ENCODE measurements at places on chromosomes 1 and 21.

GRCh38 chr1:206465951-206466350 is 4.3 kb upstream of the IKBKE start:
- no peak for DNase-seq

DNA sequence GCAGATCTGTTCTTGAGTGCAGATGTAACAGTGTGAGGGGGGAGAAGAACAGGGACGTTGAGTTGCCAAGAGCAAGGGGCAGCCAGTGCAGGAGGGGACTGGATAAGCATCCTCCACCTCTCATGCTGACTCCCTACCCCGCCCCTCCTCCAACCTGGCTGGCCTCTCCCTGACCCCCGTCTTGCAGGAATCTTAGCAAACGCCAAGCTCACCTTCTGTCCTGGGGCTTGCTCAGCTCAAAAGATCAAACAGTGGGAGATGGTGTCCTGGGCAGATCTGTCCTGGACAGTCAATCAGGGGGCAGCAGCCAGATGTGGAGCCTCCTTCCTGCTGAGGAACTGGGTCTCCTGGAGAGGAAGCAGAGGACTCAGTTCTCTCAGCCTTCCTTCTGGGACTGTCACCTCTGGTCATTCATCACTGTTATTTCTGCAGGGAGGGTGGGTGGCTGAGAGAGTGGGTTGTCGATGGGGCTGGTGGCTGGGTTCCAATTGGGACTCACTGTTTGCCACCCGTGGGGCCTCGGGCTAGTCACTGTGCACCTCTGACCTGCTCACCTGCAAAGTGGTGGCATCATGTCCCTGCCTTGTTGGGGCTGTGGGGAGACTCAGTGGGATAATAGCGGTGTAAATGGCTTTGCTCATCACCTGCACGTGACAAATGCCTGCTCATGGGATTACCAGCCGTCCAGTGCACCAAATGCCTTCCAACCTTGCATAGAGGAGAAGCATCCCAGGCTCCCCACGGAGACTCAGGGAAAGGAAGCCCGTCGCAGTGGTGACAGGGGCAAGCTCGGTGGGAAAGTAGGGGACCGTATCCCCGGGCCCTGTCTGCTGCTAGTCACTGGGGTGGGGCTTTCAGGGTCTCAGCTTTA is 154.4 kb downstream of the PTPRU start:
- DNase-seq, result no peak

GRCh38 chr21:34544032-34544496 is 32.1 kb upstream of the KCNE1 start:
- no peak for DNase-seq

DNA sequence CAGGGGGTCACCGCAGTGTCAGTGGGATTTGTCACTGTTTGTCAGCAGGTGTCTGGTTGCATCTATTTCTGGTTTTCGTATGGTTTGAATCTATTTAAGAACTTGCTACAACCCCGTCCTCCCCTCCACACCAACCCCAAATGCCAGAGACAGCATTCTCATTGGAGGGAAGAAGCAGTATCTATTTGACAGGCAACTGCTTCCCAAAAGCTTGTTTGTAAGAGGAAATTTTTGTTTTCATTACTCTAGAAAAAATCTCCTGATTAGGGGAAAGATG is 54.4 kb downstream of the NR5A2 start:
- no peak for DNase-seq

- peak; percentile 64 for DNase-seq
Observed at GRCh38 chr1:156295391-156295947, at the start of gene GLMP. Gene GLMP, minus strand, starts transcription at chr1:156295679. Its CDS starts 34 bp downstream, at chr1:156295645.

DNA sequence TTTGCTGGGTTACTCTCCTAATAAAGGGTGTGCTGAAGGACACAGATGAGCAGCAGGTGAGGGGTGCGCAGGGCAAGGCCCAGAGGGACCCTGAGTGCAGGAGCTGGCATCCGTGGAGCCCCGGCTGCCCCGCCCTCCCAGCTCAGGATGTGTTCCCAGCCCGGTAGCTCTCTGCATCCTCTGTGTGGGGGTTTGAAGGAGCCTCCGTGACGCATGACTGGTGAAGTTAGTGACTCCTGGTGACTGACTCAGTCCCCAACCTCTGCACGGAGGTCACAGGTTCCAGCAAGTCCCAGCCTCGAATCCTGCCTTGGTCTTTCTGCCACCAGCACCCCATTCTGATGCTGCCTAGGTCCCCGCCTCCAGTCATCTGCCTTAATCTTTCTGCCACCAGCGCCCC is 21.6 kb upstream of the TSPEAR start:
- DNase-seq, result no peak

- no peak for DNase-seq
Observed at GRCh38 chr1:19640363-19641316, 3.5 kb upstream of the NBL1 start.

DNA sequence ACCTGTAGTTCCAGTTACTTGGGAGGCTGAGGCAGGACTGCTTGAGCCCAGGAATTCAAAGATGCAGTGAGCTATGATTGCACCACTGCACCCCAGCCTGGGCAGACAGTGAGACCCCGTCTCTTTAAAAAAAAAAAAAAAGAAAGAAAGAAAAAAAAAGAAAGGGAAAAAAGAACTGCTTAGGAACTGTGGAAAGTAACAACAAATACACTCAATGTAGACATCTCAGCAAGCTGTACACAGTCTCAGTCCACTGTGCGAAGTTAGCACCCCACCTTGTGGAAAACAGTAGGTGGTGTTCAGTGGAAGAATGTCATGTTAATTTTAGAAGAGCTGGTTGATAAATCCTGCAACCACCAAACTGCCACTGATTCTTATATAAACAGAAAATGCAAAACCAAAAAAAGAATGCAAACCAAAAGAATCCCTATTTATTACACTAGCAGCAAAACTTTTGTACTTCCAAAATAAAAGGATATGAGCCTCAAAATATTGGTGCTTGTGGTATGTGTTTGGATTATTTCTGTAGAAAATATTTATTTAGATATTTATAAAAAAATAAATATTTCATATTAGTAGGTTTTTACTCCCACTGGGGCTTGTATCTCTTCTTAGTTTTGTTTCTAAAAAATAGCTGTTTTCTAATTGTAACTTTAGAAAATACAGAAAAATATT is 31.1 kb downstream of the ALG14 start:
- DNase-seq, result peak; percentile 73

DNA sequence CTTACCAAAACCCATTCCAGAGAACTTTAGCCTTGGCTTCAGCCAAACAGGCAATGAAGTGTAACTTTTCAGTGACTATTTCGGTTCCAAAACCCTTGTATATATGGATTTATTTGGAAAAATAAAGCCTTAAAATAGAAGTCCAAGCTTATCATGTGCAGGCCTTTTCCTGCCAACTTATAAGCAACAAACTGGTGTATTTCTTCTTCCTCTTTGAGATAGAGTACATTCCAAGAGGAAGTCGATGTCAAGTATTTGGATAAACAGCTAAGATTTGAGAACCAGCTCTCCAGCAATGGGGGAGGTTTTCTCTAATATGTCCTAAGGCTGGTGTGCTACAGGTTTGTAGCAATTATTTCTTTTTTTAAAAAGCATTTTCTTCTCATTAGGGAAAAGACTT is 407.8 kb downstream of the DUSP10 start:
- DNase-seq, result no peak

GRCh38 chr1:6779089-6779805 is 6.0 kb upstream of the CAMTA1 start:
- DNase-seq, result no peak

DNA sequence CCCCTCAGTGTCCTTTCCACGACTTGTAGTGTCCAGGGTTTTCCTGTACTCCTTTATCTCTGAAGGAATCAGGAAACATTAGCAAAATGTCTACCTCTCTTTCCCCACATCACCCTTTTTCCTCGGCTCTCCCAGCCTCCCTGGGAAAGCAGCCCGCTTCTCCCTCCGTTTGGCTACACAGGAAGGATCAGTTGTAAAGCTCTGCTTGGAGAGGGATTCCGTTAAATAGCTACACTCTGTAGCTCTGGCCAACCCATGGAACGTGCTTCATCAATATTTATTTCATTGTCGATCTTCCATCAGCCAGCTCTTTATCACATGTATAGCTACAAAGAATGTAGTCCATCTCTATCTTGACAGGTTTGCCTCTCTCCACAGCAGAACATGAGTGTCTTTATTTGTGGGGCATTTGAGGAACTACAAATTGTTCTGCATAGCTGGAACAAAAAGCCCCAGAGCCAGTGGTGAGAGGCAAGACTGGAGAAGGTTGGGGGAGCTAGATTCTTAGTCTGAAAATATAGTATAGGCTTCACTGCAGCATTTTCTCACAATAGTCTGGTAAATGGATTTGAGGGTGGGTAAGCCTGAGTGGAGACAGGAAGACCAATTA is 191.8 kb downstream of the SLC35F3 start:
- no peak for DNase-seq

DNA sequence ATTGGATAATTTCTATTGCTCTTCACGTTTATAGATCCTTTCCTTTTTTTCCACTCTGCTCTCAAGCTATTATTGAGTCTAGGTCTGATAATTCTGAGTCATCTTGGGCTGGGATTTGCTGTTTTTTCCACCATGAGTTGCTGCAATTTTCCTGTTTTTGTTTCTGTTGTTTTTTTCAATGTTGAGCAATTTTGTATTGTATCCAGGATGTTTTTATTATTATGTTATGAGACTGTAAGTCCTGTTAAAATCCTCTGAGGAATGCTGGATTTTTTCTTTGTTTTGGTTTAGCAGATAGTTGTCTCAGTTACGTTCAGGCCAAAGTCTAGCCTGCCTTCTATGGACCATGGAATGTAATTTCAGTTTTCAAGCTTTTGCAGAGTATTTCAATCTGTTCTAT is 13.0 kb upstream of the SLC35A3 start:
- no peak for DNase-seq

DNA sequence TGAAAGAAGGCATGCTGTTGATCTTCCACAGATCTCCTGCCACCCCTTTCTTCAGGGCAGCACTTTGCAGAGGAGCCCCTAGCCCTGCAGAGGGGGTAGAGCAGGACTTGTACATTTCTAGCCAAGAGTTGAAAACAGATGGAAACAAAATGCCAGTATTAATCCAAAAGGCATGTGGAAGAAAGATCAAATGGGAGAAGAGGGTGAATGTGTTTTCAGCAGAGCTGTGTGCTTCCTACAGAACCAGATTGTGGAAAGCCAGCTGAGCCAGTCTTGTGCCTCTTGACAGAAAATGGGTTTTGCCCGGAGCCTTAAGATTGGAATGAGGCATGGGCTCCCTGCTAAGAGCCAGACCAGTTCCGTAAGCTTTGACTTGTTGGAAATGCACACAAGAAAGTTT is 105.2 kb upstream of the TSPAN2 start:
- no peak for DNase-seq

- DNase-seq, result no peak
Observed at GRCh38 chr1:220921971-220922635, 42.9 kb downstream of the HLX start.

GRCh38 chr1:206691604-206692003 is 6.9 kb downstream of the MAPKAPK2 start:
- no peak for DNase-seq

- no peak for DNase-seq
Observed at GRCh38 chr1:228765168-228765946, 30.1 kb downstream of the RHOU start.

- DNase-seq, result no peak
Observed at GRCh38 chr1:223312705-223313414, 51.1 kb downstream of the SUSD4 start.

DNA sequence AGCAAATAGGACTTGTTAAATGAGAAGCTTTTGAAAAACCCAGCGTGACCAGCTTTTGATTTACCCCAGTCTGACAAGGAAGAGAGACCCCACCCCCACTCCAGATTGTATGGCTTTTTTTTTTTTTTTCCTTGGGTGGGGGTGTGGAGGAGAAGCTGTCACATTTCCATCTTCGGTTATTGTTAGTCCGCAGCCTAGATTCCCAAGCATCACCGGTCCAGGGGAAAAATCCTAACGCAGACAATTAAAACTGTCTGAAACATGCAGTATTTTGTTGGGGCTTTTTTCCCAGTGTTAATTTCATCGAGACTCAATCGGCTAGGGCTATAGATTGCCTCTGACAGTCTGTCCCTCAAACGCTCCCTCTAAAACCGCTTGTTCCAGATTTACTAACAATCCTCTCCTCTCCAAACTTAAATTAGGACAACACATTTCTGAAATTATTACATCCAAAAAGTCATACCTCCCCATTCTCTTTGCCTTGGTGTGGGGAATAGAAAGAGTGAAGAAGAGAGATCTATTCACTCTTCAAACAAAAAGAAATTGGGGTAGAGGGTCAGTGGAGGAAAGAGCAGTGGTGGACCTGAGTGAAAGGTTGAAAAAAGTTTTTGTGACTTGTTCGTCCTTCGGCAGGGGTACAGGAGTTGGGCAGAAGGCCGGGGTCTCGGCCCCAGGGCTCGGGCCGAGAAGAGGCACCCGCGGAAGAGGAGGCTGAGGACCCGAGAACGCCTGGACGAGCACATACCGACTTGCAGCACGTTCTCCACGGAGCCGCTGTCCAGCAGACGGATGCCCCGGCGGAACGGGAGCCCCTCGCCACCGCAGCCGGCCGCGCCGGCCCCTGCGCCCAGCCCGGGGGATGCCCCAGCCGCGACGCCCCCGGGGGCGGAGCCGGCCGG is 1.1 kb downstream of the ZSWIM5 start:
- peak; percentile 26 for DNase-seq
